ENCODE measurements at places on chromosomes 1 and 21.
A peak's percentile ranks its signal among the peaks of the same experiment; 100 is the strongest.

GRCh38 chr1:190196020-190196419 lies 281.6 kb downstream of the BRINP3 start:
- H3K27ac ChIP-seq: no peak overlapping the region
- H3K4me3 ChIP-seq: no peak overlapping the region
- H3K27me3 ChIP-seq: peaks cover 2% of the 10 kb centered on the region
- DNase-seq: no peak
- H3K4me1 ChIP-seq: no peaks in the 10 kb centered on the region
- no peaks in the 10 kb centered on the region for H3K36me3 ChIP-seq

DNA sequence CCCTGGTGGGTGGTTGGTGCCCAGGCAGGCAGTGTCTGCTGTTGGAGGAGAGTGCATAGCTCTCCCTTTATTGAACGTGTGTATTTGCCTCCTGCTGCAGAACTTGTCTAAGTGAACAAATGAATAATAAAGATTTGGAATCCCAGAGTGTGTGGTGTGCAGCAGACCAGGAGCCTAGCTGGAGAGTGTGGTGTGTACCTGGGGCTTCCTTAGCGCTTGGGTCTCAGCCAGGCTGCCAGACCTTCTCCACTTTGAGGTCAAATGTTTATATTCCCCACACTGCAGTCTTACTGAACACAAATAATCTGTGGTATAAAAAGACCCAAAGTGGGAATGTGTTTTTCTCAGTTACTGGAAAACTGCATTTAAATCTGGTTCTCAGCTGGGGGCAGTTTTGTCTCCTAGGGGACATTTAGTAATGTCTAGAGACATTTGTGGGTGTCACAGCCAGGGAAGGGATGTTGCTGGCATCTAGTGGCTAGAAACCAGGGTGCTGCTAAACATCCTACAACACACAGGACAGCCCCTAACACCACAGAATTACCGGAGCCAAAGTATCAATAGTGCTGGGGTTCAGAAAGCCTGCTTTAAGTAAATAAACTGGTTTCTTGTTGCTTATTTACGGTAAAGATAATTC lies 23.6 kb downstream of the SLC37A1 start:
- no peak overlapping the region for H3K4me3 ChIP-seq
- DNase-seq: no peak
- no peaks in the 10 kb centered on the region for H3K36me3 ChIP-seq
- H3K27me3 ChIP-seq: peaks cover 6% of the 10 kb centered on the region

GRCh38 chr1:197486946-197487345 lies 218.9 kb downstream of the CRB1 start:
- no peaks in the 10 kb centered on the region for H3K27me3 ChIP-seq
- no peak for DNase-seq
- H3K36me3 ChIP-seq: no peaks in the 10 kb centered on the region
- H3K4me1 ChIP-seq: peaks cover under 1% of the 10 kb centered on the region
- no peak overlapping the region for H3K4me3 ChIP-seq

DNA sequence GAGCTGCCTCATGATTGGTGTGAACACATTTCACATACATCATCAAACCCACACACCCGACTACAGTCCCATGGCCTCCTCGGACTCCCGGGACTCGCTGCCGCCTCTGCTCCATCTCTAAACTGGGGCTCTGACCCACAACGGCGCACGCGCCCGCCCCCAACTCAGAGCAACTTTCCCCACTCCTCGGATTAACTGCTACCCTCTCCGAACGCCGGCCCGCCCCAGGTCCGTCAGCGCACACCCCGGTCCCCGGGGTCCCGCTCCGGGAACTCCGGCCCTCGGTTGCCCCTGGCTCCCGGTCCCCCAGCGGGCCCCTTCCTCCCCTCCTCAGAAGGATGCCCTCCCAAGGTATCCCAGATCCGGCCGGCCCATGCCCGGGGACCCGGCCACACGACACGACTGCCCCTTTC lies 740 bp downstream of the DSTYK start:
- no peak for DNase-seq
- peaks cover 14% of the 10 kb centered on the region for H3K4me1 ChIP-seq
- H3K27me3 ChIP-seq: peaks cover 7% of the 10 kb centered on the region
- peak overlapping the region; percentile 100 for H3K4me3 ChIP-seq

DNA sequence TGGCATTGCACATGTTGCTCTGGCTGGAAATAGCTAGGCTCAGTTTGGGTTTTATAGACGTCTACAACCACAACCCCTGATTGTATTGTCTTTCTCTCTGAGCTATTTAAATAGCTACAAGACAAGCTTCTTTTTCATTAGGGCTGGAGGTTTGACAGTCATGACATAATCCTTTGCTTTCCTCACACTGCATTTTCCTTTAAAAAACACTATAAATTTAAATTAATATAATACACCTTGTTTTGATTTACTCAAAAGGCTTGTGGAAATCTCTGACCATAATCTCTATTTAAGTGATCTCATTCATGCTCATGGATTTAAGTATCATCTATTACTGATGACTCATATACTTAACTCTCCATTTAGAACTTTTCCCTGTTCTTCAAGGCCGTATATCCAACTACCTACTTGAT lies 50.4 kb upstream of the PTGFR start:
- no peaks in the 10 kb centered on the region for H3K4me1 ChIP-seq
- no peak for DNase-seq
- H3K27me3 ChIP-seq: no peaks in the 10 kb centered on the region
- H3K27ac ChIP-seq: no peak overlapping the region
- no peaks in the 10 kb centered on the region for H3K36me3 ChIP-seq

DNA sequence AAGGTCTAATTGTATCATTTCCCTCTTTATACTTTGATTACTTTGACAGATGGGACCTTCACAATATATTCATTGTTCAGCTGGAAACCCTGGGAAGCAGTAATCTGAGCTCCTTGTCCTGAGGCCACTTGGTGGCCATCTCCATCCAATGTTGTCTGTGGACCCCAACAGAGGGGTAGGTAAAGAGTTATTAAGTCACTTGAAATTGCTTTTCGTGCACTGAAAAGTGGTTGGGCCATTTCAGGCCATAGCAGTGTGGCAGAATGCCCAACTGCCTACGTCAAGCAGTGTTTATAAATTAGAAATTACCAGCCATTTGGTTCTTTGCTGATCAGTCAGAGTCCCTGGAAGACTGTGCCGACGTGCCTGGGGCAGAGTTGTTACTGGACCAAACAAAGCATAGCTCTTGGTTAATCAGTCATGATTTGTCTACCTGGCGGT lies 308.3 kb upstream of the USP25 start:
- H3K27me3 ChIP-seq: no peaks in the 10 kb centered on the region
- no peak for DNase-seq
- no peaks in the 10 kb centered on the region for H3K36me3 ChIP-seq

DNA sequence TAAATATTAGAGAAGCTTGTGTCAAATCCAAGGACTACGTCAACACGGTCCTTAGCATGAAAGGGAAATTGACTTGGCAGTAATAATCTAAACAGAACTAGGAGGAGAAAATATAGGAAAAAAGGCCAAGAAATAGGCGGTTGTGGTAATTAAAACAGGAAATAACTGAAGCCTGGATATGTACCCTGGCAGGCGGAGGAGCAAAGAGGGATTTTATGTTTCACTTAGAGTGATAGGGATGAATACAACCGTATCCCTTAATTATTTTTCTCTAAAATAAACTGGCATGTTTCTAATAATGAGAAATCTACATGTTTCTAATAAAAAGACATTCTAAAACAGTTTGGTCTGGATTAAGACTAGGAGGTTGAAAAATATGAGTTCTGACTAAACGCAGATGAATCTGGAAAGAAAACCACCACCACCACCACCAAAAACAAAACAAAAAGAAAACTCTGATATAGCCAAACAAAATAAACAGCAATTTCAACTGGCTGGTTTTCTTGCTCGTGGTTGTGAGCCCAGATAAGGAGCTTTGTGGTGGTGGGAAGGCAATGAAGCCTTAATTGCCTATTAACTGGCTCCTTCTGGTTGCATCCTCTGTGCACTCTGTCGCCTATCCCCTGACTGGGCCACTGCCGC lies 334.2 kb upstream of the SNX7 start:
- H3K27me3 ChIP-seq: no peaks in the 10 kb centered on the region
- H3K4me1 ChIP-seq: peaks cover 14% of the 10 kb centered on the region
- no peaks in the 10 kb centered on the region for H3K36me3 ChIP-seq
- DNase-seq: no peak
- H3K4me3 ChIP-seq: no peak overlapping the region

- no peak for DNase-seq
- H3K36me3 ChIP-seq: peaks cover 57% of the 10 kb centered on the region
- no peak overlapping the region for H3K27ac ChIP-seq
Measured at GRCh38 chr1:19074361-19074901, 118.0 kb upstream of the IFFO2 start.

- H3K27ac ChIP-seq: no peak overlapping the region
- H3K36me3 ChIP-seq: peaks cover 36% of the 10 kb centered on the region
- DNase-seq: no peak
- no peak overlapping the region for H3K4me3 ChIP-seq
Measured at GRCh38 chr1:35854989-35855700, 27.9 kb upstream of the AGO1 start.

DNA sequence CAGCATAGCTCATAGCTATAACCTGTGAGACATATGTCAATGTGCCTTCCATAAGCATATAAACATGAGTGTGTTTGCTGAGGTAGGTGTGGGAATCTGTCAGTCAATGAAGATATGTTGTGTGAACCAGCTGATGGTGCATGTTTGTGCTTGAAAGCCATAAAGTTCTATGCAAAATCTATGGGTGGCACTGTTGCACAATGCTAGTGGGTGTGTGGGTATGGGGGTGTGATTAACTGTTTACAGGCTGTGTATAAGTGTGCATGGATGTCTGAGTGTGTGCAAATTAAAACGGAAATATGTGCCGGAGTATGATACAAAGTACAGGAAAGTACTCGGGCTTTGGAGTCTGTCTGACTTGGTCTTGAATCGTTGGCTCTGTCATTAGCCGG lies 1.0 kb upstream of the ATP2B4 start:
- peaks cover 46% of the 10 kb centered on the region for H3K4me1 ChIP-seq
- H3K27me3 ChIP-seq: peaks cover 8% of the 10 kb centered on the region
- H3K4me3 ChIP-seq: peak overlapping the region; percentile 84
- DNase-seq: no peak
- peak overlapping the region; percentile 91 for H3K27ac ChIP-seq

DNA sequence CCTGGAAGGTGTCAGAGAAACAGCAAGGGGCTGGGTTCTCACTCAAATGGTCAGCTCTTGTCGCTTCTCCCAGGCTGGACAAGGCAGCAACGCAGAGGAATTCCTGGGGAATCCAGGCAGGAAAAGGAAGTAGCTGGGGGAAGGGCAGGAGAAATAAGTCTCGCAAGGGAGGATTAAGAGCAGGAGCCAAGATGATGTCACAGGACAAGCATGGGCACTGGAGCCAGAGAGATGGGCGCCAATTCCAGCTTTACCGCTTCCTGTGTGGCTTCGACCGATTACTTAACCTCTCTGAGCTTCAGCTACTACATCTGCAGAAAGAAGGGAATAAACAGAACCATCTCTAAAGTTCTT lies 70.5 kb downstream of the SSBP3 start:
- peak overlapping the region; percentile 84 for H3K4me3 ChIP-seq
- peaks cover 74% of the 10 kb centered on the region for H3K4me1 ChIP-seq
- peaks cover 6% of the 10 kb centered on the region for H3K36me3 ChIP-seq

DNA sequence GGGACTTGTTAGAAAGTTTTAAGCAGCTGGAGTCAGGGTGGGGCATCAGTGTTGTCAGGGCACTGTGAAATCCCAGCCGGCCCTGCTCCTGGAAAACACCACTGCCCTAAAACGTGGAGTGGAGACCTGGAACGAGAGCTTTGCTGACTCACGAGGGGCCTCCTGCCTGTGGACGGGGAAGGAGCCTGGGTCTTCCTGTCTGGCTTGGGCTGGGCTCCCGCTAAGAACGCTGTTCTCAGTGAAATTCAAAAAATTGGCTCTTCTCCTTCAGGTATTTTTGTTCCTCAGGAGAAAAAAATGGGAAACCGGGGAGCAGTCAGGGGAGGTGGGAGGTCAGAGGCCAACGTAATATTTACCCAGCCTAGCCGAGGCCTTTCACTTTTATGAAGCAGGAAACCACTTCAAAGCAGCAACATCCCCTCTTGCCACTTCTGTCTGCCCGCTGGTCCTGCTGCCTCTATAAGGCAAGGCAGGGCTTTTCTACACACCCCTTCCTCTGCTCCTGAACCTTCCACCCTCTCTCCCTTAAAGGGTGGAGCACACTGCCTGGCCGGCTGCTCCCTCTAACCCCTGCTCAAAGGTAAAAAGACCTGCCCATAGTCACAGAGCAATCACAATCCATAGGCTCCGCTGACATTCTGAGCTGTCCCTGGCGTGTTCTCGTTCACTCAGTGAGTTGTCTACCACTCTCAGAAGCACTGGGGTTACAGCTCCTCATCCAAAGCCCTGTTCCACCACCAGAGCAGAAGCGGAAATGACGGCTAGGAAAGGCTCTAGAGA lies 8.0 kb downstream of the PLXNA2 start:
- peaks cover 14% of the 10 kb centered on the region for H3K27me3 ChIP-seq
- peaks cover 60% of the 10 kb centered on the region for H3K4me1 ChIP-seq
- DNase-seq: peak; percentile 31
- H3K27ac ChIP-seq: peak overlapping the region; percentile 90

DNA sequence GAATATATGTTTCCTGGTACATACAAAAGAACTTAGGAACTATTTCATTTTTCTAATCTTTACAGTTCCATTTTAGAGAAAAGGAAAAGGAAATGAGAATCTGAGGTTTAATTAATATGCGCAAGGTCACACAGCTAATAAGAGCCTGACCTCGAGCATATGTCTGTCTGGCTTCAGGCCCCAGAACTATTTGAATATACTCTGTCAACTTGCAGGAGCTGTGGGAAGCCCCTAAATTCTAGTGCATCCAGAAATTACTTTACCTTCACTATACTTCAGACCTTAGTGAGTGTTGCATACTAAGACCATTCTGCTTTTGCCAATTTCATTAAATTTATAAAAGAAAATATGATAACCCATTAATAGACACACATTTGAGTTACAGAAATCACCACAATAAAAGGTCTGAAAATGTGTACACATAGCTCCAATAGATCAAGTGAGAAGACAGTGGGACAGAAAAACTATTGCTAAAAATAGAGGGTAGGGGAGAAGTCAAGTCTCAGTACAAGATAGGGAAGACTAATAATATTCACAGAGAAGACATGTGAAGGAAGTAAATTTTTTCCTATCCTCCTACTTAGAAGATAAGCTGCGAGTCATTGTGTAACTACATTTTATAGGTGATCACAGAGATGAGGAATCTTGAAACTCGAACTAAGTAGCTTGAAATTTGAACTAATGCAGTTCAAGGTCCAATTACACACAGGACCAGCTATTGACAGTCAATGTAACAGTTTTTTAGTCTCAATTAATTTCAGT lies 3.8 kb downstream of the RGS13 start:
- no peak overlapping the region for H3K4me3 ChIP-seq
- no peaks in the 10 kb centered on the region for H3K27me3 ChIP-seq
- H3K36me3 ChIP-seq: no peaks in the 10 kb centered on the region
- DNase-seq: no peak

- no peak for DNase-seq
- peaks cover 12% of the 10 kb centered on the region for H3K27me3 ChIP-seq
- H3K4me1 ChIP-seq: peaks cover 60% of the 10 kb centered on the region
- peaks cover 43% of the 10 kb centered on the region for H3K36me3 ChIP-seq
- peak overlapping the region; percentile 99 for H3K27ac ChIP-seq
Measured at GRCh38 chr1:36161641-36162531, 5.9 kb downstream of the MAP7D1 start.

GRCh38 chr1:41607808-41608207 lies 123.3 kb upstream of the EDN2 start:
- no peak overlapping the region for H3K4me3 ChIP-seq
- no peaks in the 10 kb centered on the region for H3K27me3 ChIP-seq
- no peaks in the 10 kb centered on the region for H3K36me3 ChIP-seq
- no peak overlapping the region for H3K27ac ChIP-seq

All from endothelial cell (in vitro differentiated cells).